ENCODE measurements at places on chromosomes 7 and 10.

DNA sequence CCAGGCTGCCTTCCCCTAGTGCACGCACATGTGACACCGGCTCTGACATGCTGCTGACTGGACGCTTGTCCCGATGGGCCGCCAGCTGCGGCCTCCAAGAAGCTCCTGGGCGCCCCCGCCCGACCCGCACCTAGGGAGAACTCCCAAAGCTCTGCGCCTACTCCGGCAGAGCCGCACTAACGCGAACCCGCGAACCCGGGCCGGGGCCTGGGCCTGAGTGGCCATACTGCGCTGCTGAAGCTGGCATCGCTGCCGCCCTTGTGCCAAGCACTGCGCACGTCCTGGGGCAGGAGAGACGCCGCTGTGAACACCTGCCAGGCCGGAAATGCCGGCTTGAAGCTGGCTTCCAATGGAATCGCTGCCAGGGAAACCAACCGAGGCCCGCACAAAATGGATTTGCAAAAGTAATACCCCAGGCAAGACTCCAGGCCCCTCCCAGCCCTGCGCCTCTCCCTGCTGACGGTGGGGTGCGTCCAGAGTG lies 85.1 kb downstream of the WASHC2A start:
- no peak for DNase-seq

- DNase-seq: no peak
Observed at GRCh38 chr10:93992400-93993030, 1.2 kb upstream of the PLCE1 start.

- DNase-seq: no peak
Observed at GRCh38 chr10:45199205-45199740, 116.1 kb downstream of the OR13A1 start.

DNA sequence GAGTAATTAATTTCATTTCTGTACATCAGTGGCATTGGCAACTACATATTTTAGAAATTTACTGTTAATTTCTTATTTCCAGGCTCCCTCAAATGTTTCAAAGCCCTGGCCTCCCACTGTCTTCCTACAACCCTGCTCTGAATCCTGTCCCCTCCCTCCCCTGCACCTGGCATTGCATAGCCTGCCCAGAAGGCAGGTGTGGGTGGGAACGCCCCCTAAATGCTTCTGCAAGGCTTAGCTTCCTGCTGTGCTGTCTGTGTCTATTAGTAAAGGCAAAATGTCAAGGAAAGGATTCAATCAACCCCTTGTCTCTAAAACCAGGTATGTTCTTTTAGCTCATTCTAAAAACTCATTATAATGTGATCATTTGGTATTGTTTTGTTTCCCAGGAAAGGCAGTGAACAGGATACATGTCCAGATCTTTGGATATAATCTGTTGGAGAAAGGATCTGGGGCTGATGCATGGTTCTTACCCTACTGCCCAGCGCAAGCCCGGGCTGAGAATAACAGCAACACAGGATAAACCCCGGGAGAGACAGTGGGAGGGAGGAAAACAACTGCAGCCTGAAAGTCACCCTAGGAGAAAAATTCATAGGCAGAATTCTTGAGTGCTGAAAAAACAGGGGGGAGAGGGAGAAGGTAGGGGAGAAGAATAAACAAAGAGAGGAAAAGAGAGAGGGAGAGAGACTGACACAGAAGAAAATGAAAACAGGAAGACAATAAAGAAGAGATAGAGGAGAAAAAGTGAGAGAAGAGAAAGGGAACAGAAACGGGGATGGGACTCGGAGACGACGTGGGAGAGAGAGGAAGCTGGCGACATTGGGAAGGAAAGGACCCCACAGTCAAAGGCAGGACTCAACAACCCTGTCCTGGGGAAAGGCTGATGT lies 589 bp downstream of the ZNF488 start:
- DNase-seq: no peak

- no peak for DNase-seq
Observed at GRCh38 chr10:36531621-36532020, 593.8 kb upstream of the ANKRD30A start.

All from thoracic aorta (tissue), 2 donors.